ENCODE measurements at places on chromosomes 7 and 10.

GRCh38 chr10:1762076-1762475, 24.8 kb upstream of the ADARB2 start:
- no peak for DNase-seq

- DNase-seq, result no peak
Measured at GRCh38 chr7:149456506-149457421, 4.1 kb downstream of the ZNF777 start.

- no peak for DNase-seq
Measured at GRCh38 chr10:67666416-67667034, 29.5 kb downstream of the CTNNA3 start.

GRCh38 chr7:28484606-28484935, 72.3 kb downstream of the CREB5 start:
- DNase-seq, result no peak

GRCh38 chr7:66699998-66700397, 40.5 kb upstream of the RABGEF1 start:
- no peak for DNase-seq

- no peak for DNase-seq
Measured at GRCh38 chr7:122944682-122945303, 50.7 kb downstream of the TAS2R16 start.

DNA sequence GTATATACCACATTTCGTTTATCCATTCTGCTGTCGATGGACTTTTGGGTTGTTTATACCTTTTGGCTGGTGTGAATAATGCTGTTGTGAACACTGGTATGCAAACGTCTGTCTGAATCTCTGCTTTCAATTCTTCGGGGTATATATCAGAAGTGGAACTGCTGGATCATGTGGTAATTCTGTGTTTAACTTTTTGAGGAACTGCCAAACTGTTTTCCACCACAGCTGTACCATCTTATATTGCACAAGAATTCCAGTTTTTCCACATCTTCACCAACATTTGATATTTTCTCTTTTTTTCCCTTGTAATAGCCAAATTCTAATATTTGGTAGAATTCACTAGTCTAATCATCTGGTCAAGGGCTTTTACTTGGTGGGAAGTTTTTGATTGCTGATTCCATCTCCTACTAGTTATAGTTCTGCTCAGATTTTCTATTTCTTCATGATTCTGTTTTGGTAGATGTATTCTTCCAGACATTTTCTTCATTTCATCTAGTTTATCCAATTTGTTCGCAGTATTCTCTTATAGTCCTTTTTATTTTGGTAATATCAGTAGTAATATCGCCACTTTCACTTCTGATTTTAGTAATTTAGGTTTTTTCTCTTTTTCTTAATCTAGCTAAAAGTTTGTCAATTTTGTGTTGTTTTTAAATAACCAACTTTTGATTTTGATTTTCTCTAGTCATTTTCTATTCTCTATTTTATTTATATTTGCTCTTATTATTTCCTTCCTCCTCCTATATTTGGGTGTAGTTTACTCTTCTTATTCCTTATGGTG, 271.2 kb downstream of the ZEB1 start:
- DNase-seq, result no peak

GRCh38 chr10:82394987-82395386, 520.0 kb downstream of the NRG3 start:
- DNase-seq, result no peak

- no peak for DNase-seq
Measured at GRCh38 chr10:114691442-114691941, 33.4 kb upstream of the ABLIM1 start.

- DNase-seq, result peak; percentile 7
Measured at GRCh38 chr7:101058355-101058754, 26.9 kb upstream of the TRIM56 start.

DNA sequence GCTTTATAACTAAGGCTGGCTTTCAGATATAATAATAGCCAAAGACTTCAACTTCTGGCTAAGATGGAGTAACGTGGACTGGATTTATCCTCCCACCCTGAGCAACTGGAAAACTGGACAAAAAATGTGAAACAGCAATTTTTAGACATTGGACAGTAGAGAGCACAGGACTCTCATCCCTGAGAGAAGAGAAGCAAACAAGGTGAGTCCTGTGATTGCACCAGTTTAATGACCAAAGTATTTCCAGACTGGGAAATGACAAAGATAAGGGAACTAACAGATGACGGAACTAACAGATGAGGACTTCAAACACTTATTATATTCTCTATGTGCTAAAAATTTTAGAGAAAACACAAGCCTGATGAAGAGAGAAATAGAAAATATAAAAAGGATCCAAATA, 175.7 kb upstream of the SLC25A13 start:
- DNase-seq, result no peak

DNA sequence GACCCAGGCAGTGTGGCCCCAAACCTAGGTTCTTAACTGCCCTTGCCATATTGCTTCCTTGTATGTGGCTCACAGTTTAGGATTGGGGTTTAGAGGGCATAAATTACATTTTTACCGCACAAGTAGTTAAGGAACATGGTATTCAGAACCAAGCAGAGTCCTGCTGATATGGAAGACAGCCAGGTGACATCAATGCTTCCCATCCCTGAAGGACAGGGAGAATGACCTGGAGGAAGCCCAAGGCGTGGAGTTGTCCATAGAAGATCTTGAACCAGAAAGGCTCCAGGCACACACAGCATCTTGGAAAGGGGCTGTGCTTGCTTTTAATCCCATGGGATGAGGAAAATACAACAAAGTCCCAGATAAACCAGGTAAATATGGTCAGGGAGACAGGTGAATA, 48.3 kb downstream of the ATXN7L1 start:
- no peak for DNase-seq

DNA sequence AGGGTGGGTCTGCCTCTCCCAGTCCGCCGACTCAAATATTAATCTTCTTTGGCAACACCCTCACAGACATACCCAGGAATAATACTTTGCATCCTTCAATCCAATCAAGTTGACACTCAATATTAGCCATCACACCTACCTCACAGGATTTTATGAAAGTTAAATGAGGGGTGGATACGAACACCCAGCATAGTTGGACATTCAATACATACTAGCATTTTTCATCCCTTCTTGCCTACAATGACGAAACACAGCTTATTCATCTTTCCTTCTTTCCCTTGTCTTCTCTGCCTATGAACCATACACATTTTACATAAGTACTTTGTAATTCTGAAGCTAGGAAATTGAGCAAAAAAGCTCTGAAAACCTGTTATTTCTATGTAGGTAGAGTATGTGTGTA, 48.5 kb downstream of the EMX2 start:
- no peak for DNase-seq

DNA sequence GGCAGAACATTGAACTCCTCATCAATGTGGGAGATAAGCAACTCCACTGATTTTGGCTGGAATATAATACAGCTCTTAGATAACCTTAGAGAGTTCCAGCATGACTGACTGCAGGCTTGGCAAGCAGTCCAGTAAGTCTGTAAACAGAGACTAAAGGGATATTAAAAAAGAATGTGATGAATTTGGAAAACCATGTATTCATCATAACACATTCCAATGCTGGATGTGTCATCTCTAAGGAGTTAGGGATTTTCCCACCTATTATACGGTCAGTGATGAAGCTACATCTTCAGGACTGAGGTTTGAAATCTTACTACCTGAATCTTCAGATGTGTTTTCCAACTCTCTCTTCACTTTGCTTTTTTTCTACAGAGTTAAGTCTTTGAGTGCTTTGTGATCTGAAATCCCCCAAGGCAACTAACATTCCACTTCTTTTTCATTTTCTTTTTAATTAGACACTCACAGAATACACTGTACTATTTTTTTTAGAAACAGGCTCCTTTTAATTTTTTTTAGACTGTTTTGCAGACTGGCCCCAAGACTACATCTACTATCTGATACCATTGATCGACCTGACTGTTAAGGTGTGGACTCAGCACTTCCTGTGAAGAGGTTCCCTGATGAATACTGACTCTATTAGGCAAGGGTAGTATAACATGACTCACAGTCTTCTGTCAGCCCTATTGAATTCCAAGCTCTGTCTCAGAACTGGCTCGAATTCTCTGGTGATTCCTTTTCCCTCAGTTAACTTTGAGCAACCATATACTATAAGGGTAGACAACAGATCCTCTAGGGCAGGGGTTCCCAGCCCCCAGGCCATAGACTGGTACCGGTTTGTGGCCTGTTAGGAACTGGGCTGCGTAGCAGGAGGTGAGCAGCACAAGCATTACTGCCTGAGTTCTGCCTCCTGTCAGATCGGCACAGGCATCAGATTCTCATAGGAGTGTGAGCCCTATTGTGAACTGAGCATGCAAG, 678.2 kb downstream of the GRM8 start:
- no peak for DNase-seq

DNA sequence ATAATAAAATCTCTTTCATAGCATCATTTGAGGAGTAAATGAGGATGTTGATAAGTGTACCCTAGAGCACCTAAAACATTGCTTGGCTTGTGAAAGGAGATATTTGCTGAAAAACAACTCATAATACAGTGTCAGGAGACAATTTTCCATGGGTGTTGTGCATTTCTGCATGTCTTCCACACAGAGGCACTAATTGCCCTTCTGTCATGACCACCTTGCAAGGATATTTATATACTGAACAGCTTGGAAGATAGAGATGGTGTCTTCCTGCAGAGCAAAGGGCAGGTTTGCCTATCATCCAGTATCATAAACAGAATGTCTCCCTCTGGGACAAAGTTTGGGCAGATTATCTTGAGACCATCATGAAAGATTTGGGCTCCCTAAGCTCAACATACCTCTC, 495.2 kb upstream of the LRRN3 start:
- no peak for DNase-seq

GRCh38 chr7:17934094-17934493, 6.2 kb downstream of the SNX13 start:
- DNase-seq, result no peak

GRCh38 chr7:49520951-49521350, 252.5 kb upstream of the VWC2 start:
- DNase-seq, result no peak

- DNase-seq, result no peak
Measured at GRCh38 chr7:137920637-137921399, 74.0 kb upstream of the DGKI start.

GRCh38 chr10:125719173-125720001, at the start of gene EDRF1:
EDRF1 (plus strand) TSS chr10:125719709; CDS start chr10:125719808, 99 bp downstream.
- DNase-seq, result peak; percentile 99

GRCh38 chr7:96667026-96667425, 42.6 kb downstream of the SEM1 start:
- no peak for DNase-seq

- no peak for DNase-seq
Measured at GRCh38 chr7:48466713-48467112, 295.5 kb downstream of the ABCA13 start.

GRCh38 chr7:96952974-96953391, 52.4 kb upstream of the DLX6 start:
- DNase-seq, result no peak

DNA sequence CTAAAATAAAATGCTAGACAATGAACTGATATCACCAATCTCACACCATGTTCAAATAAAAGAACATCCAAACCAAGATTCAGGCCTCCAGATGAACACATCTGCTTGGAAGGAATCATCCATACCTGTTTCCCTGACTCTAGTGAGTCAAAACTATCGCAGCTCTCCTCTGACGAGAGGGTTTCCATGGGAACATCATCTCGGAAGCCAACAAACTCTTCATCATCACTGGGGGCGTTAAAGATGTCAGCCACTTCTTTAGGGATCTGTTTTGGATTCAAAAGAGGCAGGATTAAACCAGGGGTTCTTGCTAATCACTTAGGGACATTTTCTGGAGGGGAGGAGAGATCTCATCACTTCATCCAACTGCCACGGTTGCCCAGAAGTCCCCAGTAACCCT, 29.1 kb downstream of the CDCA7L start:
- no peak for DNase-seq

DNA sequence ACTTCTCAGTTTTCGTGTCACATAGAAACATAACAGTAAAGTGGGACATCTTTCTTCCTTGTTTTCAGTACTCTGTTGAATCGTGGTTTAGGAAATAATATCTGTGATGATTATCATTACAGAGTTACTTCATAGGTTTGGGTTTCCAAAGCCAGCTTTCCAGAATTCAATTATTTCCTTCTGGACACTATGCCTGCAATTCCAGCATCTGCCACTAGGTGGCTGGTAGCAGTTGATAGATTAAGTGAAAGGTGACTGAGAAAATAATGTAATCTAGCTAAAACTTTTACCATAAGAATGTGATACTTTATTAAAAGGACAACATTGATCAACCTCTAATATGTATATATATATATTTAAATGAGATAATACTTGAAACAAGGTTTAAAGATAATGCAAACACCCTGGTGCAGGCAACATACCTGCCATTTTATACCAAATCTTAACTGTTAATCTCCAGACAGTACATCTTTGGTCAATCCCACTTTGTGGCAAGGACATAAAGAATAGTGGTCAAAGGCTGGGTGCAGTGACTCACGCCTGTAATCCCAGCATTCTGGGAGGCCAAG, 102.6 kb downstream of the SH3PXD2A start:
- no peak for DNase-seq

DNA sequence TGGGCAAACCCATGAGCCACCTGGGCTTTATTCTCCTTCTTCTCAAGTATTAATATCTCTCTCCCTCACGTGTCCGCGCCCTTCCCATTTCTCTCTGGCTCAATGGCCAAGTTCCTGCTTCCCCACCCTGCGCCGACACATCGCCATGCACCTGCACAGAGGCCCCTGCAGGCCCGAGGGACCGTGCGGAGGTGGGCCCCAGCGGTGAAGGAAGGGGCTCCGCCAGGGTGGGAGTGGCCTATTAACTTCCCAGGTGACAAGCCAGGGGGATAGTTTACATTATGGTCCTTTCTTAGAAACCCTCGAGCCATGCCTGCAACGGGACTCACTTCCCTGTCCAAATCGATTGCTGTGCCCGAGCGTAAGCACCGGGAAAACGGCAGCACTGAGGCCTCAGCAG, 110.0 kb upstream of the ADARB2 start:
- DNase-seq, result no peak

- DNase-seq, result no peak
Measured at GRCh38 chr7:22872096-22872807, 49.6 kb upstream of the TOMM7 start.

DNA sequence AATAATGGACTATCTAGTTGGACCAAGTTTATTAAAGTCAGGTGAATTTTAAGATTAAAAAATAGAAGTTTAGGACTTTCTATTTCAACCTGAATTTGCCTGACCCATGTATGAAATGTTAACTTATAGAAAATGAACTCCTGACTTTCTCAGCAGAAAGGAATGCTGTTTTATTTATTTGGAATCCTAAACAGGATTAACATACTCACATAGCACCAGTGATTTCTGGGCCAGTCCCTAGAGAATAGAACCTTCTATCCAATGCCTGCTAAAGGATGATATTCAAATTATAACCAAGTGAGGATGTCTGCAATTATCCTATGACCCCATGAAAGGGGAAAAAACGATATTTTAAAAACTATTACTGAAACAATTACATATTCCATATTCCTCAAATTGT, 148.8 kb downstream of the CHRM2 start:
- no peak for DNase-seq

DNA sequence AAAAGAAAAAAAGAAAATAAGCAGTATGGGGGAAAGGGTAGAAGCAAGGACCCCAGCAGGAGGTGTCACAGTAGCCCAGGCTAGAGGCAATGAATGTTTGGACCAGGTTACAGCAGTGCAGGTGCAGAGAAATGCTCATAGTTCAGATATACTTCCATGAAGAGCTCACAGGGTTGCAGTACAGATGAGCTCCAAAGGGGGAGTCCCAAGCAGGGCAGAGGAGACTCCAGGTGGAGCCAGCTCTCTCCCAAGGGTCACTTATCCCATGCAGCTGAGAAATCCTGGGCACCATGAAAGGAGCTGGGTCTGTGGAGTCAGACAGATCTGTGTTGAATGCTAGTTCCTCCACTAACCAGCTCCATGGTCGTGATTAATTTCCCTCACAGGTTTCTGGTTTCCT, 174.9 kb downstream of the C7orf25 start:
- no peak for DNase-seq

GRCh38 chr10:9297580-9297979, 1243.1 kb downstream of the GATA3 start:
- no peak for DNase-seq
